ENCODE measurements at places on chromosomes 3 and 15. TPM values are rescaled to one million over a fixed set of nuclear protein-coding genes. Genes with fewer than 3 reads are reported as not detected.

FGF12 gene
- not detected for total RNA-seq

CKMT1B gene
- total RNA-seq: 0.32 TPM

AP4E1 gene
- 16.7 TPM for total RNA-seq

CCDC54 gene
- total RNA-seq: not detected

MYRIP gene
- total RNA-seq: not detected

DNA sequence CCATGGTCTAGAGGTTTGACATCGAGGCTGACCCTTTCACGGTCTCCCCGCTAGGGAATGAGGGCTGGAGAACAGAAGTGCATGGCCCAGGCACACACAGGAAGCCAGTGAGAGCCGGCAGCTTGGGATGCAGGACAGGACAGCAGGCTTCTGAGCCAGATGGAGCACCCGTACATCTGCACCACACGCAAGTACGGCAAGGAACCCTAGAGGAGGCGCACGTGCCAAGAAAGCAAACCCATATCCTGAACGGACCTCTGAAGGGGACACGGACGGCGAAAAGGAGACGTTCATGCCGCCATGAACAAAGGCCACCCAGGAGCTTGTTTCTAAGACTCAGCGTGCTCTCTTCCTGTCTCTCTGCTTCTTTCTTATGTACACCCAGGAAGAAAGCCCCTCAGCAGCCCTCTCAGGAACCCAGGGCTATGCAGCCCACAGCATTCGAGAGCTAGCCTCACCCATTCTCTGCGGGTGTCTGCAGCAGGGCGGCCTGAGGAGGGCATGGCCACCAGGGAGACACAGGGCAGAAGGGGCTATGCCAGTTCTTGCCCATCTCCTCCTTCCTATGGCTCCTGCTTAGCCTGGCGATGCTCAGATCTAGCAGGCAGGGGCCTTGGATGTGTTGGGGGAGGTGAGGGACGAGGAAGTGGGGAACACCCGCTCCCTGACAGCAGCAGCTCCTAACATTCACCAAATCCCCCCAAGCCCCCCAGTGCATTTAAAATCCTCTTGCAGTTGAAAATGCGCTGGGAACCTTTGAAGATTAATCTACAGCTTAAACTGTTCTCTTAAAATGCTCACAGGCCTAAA, 81.3 kb downstream of the PCSK6 start:
- DNase-seq: no peak

- no peak for DNase-seq
These were observed 8.6 kb downstream of the WDR73 start for GRCh38 chr15:84645496-84645895.

GRCh38 chr3:194431554-194431953, 32.5 kb upstream of the GP5 start:
- DNase-seq: no peak

DNA sequence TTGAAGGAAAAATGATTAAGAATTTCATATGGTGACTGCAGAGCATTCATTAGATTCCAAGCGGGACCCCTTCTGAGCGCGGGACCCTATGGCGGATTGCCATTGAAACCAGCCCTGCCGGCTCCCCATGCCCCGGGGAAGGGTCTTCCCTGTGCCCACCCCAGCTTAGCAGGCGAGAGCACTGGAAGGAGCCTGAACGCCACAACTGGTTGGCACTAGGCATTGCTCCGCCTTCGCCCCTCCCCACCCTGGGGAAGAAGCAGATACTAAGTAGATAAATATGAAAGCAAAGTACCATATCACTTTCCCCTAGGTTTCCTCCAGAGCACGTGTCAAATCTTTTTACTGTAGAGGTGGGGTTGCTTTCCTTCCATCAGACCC, 70.7 kb downstream of the CYP19A1 start:
- DNase-seq: no peak

DNA sequence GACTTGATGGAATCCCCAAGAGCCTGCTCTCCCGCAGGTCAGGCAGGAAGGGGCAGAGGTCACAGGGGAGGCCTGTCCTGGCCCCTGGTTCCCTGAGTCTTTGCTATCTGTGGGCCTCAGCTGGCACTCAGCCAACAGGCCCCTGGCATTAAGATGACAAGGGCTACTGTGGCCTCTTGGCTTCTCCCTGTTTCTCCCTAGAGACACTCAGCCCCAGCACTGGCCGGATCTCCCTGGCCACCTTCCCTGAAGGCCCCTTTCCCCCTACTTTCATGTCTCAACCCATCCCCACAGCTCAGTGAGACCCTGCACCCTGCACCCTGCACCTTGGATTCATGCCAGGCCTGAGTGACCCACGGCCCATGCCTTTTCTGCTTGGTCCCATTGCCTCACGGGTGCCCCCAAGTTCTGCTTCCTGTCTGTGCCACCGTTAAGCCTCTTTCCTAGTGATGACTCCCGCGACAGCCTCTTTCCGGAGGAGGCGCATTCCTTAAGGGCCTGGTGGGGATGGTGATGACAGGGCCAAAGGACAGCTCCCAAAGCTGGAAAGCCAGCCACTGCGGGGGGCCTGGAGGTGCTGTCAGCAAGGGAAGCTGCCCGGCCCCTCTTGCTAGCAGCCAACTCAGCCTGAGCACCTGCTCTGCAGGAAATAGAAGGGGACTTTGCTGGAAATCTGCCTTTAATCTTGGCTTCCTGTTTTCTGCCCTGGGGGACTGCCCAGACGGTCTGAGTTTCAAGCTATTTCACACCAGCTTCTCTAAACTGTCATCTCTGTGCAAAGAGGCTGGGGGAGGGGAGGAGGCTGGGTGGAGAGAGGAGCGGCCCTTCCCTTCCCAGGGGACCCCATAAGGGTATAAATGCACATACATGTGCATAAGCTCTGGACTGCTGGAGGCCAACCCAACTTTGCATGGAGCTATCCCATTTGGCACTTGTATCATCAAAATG, 4.8 kb upstream of the CSK start:
- peak; percentile 50 for DNase-seq

DNA sequence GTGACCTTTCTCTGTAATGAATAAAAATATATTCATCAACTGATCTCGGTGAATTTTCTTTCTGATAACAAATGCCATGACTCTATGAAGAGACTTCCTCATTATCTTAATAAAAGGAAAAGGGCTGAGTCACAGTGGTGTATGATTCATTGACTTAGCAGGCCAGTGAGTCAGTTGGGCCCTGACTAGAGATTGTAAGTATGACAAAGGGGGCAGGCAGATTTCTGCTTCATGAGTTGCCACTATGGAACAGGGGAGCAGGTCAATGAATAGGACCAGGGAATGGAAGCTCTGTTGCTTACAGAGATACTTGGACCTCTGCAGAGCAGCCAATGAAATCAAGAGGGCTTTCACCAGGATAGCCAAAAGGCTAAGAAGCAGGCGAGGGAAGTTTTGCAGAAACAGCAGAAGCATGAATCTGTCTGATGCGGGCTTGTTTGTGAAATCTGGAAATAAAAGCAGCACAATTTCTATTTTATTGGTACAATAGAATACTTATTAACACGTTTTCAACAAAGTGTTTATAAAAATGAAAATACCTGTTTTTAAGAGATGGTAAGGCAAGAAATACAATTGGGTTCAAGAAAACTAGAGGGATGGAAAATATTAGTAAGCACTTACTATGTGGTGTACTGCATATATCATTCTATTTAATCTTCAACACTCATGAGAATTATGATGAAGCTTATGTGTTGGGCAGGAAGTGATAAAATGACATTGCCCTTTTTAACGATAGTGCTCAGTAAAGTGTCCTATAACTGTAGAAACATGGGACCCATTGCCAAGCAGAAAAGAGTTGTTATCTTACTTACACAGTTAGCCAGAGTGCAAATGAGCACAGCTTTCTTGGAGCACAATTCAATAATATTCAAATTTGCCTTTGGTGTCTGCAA, 169.8 kb upstream of the MYRIP start:
- DNase-seq: peak; percentile 12

DNA sequence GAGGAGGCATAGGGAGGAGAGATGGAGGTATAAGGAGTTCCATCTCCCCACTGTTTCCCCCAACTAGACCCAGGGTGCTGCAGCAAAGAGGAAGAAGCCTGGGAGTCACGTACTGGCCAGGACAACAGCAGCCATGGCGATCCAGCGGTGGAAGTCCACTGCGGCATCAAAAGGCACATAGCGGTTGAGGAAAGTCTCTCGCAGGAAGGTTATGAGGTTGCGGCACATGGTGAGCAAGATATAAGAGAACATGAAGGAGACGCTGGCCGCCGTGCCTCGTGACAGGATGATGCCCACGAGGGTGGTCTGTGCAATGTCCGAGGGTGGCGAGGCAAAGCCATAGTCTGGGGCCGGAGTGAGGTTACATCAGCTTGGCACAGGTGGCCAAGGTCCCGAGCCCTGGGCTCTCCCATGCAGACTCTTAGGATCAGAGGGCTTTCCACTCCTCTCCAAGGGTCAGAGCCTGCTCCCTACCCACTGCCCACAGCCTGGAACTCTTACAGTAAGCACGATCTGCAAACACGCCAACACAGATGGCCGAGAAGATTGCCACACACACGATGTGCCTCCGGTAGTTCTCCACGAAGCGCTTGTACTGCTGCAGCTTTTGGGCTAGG, 14.3 kb downstream of the DUOX2 start:
- no peak for DNase-seq

DNA sequence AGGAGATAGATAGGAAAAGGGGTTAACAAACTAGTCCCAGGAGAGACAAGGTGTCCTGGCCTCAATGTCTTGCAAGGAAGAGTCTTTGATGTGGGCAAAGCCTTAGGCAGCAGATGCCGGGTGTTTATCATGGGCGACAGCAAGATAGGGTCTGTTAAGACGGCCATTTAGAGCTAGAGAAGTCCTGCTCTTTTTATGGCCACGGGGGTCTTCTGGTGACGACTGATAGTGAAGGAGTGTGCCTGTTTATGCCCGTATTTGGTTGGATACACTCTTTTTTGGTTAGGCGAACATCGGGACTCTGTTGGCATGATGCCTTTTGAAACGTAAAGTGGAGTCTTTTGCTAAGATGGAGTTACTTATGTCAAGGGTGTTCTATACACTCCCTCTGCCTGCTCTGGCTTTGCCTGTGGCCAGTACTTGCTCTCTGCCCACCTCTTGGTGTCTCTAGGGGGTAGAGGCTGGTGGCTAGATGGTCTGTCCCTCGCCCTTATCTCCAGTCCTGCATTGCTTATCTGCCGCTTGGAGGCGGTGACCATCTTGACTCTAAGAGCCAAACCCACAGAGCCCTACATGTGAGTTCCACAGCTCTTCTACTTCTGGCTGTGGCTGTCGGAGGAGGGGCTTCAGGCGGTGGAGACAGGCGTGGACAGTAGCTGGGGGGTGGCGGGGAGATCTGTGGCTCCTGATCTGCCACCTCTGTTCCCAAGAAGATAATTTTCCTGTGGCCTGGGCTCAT, 55.8 kb upstream of the ZBTB38 start:
- no peak for DNase-seq

Measured in activated T-helper 2 cell treated with anti-CD3 and anti-CD28 coated beads, Interferon-gamma antibody, Interleukin-2, Interleukin-4, amounts not matched to agents 10 μg/mL and 5 μg/mL and 100 μg/mL, durations not matched to agents 14 hours and 24 hours and 36 hours (primary cell).